AML-193 (cell line): ENCODE measurements at places on chromosomes 2 and 18.

GRCh38 chr2:229243890-229244560, 27.1 kb downstream of the PID1 start:
- DNase-seq, result no peak

DNA sequence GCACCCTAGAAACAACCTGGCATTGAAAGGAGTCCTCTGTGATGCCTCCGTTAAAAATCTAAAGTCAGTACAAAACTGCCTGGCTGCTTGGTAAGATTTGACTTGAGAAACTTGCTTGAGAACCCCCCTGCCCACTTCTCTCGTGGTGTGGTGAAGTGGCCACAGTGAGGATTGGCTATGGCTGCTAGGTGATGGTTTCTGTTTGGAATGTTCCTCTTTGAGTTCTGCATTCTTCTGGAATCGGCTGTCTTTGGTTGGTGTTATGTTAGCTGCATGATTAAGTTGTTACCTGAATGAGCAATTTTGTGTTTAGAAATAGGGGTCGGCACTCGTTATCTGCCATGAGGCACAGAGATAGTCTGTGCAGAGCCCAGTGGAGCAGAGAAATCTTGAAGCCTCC, 21.7 kb upstream of the SAG start:
- DNase-seq, result no peak

DNA sequence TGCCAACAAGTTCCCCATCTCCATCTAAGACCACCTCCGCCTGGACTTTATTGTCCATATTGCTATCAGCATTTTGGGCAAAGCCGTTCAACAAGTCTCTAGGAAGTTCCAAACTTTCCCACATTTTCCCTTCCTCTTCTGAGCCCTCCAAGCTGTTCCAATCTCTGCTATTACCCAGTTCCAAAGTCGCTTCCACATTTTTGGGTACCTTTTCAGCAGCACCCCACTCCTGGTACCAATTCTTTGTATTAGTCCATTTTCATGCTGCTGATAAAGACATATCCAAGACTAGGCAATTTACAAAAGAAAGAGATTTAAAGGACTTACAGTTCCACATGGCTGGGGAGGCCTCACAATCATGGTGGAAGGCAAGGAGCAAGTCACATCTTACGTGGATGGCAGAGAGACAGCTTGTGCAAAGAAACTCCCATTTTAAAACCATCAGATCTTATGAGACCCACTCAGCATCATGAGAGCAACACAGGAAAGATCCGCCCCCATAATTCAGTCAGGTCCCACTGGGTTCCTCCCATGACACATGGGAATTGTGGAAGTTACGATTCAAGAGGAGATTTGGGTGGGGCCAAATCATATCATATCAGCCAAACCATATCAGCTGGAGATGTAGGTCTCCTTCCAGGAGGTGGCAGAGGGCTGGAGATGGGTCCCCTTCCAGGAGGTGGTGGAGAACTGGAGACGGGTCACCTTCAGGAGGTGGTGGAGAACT, 19.8 kb upstream of the TXNDC2 start:
- DNase-seq, result no peak

DNA sequence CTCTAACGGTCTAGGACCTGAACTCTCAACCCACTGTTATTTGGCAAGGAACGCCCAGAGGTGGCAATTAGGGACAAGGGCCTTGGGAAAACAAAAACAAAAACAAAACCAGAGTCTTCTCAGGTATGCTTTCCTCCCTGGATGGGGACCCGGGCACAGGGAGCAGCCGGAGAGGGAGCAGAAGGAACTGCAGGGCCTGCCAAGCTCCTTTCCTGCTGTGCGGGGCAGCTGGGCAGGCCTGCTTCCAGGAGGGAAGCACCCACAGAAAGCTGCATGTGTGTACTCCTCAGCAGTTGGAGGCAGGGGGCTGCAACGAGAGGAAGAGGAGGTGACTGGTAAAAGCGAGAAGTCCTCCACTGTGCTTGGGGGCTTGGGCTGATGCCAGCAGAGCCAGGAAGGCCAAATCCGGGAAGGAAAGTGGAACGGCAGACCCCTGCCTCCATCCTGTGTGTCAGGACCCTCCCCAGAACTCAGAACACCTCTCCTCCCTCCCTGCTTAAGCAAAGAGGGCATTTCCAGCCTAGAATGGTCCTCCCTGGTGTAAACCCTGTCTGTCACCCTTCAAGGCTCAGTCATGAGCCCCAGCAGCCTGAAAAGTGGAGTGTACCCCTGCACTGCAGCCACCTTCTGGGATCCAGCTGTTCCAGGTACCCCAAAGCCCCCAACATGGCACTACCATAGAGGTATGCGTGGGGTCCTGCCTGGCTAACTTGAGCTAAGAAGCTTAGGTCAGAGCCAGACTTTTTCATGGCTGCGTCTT, 56.3 kb downstream of the DNMT3A start:
- DNase-seq, result no peak

- no peak for DNase-seq
Observed at GRCh38 chr2:240788482-240788881, 31.5 kb downstream of the KIF1A start.

- DNase-seq, result peak; percentile 85
Observed at GRCh38 chr2:158142568-158143332, 41.1 kb downstream of the UPP2 start.

- no peak for DNase-seq
Observed at GRCh38 chr2:1510176-1510575, 96.9 kb downstream of the TPO start.

GRCh38 chr18:7370375-7370774, 139.5 kb downstream of the LRRC30 start:
- no peak for DNase-seq

- no peak for DNase-seq
Observed at GRCh38 chr2:132860220-132860619, 190.2 kb upstream of the LYPD1 start.

- DNase-seq, result no peak
Observed at GRCh38 chr18:289026-289425, 21.2 kb upstream of the THOC1 start.

DNA sequence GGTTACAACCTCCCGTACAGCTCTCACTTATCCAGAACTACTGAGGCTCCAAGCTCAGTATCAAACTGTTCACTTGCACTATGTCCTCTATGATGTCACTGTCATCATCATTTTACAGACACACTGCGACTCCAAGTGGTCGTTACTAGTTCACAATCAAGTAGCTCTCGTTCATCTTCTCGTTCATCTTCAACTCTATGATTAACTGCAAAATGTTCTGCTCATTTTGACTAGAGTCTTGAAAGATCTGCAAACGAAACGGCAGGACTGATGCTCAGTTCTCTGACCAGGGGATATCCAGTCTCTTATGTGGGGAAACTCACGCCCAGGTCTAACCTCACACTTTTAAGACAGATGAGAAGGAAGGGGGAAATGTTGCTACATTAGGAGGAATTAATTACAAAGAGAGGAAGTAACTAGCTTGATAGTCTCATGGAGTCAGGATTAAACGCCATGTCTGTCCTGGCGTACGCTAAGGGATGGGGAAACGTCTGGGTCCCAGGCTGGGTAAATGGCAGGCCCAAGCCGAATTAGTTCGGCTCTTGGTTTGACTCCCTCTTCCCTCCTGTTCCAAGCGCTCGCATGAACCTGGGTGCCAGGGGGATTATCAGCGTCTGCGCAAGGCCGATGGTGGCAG, 794 bp upstream of the CHCHD5 start:
- DNase-seq, result no peak

DNA sequence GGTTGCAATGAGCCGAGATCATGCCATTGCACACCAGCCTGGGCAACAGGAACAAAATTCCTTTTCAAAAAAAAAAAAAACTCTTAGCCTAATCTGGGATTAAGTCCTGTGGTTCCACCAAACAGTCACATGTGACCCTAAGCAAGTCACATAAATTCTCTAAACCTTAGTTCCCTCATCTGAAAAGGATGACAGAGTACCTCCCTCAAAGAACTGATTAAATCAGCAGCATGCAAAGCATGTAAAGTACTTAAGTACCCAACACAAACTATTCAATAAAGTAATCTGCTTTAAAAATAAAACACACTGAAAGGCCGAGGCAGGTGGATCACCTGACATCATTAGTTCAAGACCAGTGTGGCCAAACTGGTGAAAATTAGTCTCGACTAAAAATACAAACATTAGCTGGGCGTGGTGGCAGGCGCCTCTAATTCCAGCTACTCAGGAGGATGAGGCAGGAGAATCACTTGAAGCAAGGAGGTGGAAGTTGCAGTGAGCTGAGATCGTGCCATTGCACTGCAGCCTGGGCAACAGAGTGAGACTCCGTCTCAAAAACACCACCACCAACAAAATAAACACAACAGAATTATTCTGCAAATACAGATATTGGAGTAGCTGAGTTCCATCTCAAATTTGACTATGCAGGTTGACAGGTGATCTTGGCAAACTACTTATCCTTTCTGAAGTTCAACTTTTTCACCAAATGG, 7.0 kb downstream of the USP34 start:
- DNase-seq, result no peak

- DNase-seq, result peak; percentile 97
Observed at GRCh38 chr18:3177902-3178687, 41.7 kb downstream of the MYOM1 start.

DNA sequence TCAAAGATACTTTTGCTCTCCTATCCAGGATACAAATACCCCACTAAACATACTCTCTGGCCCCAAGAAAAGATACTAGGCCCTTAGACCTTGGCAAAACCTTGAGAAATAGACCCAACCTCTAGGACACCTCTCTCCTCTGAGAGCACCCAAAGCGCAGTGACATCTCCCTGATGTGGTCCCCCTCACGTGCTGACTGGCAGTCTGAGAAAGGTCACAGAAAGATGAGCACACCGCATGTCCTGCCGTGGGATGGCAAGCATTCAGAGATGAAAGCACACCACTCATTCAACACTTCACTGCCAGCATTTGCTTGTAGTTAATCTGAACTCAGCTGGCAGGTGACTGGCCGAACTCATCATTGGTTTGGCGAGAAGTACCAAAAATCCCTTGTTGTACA, 6.1 kb upstream of the TBC1D8 start:
- DNase-seq, result no peak

- DNase-seq, result peak; percentile 96
Observed at GRCh38 chr2:62038975-62039771, 133.7 kb downstream of the COMMD1 start.

DNA sequence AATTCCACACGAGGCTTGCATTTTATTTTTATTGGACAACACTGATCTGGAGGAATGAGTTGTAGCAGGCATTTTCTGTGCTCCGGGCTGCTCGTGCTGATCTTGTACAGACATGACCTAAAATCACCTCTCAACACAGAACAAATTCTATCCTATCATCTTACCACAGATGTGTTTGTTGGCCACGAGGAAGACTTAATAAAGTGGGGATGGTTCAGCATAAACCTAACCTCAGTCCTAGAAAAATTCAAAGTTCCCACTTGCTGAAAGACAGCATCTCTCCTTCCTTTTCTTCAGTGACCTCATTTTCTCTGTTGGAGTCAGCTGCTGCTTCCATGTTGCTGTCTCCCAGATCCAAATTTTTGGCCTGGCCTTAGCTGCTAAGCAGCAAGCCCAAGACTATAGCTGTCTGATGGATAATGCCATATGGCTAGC, 45.3 kb downstream of the RBKS start:
- no peak for DNase-seq

DNA sequence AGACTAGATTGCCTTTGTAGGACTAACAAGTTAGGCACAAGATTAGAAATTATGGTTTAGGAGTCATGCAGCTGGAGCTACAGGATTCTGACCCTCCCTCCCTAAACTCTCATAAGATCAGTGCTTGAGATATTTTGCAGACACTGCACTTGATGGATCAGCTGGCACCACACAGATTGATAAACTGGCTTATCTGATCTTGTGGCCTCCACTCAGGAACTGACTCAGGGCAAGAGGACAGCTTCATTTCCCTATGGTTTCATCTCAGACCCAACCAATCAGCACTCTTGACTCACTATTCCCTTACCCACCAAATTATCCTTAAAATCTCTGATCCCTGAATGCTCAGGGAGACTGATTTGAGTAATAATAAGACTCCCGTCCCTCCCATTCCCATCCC, 152.3 kb downstream of the DIS3L2 start:
- DNase-seq, result no peak

- DNase-seq, result no peak
Observed at GRCh38 chr2:72723769-72724370, 102.0 kb downstream of the EXOC6B start.

DNA sequence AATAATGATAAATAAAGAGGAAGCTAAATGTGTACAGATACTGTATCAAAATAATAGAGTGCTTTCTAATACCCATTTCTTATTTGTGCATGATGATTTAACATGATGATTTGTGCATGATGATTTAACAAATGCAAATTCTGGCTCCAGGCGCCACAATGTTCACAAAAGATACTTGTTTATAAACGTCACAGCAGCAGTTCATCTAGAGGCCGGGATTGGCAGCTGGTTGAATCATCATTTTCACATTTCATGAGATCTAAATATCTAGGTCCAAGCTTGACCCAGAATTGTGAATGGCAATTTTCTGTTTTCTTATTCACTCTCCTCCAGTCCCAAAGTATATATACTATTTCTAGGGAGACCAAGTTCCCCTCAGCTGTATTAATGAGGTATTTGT, 322.0 kb downstream of the SUCLG1 start:
- DNase-seq, result no peak

- no peak for DNase-seq
Observed at GRCh38 chr2:28134262-28134812, 243.8 kb downstream of the BABAM2 start.

GRCh38 chr2:36952748-36953197, 13.6 kb downstream of the STRN start:
- no peak for DNase-seq

DNA sequence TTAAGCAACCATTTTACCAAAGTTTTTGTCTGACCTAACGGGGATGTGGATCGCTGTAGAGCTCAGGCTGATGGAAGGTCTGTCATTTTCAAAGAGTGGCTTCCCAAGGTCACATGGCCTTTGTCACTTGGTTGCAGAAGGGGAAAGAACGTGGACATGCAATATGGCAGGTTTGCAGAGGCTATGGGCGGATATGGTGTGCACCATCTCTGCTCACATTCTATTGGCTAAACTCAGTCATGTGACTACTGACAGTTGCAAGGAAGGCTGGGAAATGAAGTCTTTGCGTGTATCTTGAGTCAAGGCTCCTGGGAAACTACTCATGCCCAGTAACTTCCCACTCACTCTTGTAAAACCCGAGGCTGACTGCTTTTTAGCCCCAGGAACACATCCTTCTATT, 96.8 kb downstream of the ST6GAL2 start:
- no peak for DNase-seq
